ENCODE measurements at places on chromosomes 13 and 19.
A peak's percentile ranks its signal among the peaks of the same experiment; 100 is the strongest.

- no peaks in the 10 kb centered on the region for H3K27me3 ChIP-seq
- H3K4me3 ChIP-seq, result no peak overlapping the region
- H3K36me3 ChIP-seq, result no peaks in the 10 kb centered on the region
- DNase-seq, result no peak
Measured at GRCh38 chr13:90613076-90613795, 734.3 kb upstream of the MIR17HG start.

- H3K27ac ChIP-seq, result no peak overlapping the region
- H3K36me3 ChIP-seq, result no peaks in the 10 kb centered on the region
- no peak for DNase-seq
- no peaks in the 10 kb centered on the region for H3K27me3 ChIP-seq
- no peak overlapping the region for H3K4me3 ChIP-seq
- H3K4me1 ChIP-seq, result no peaks in the 10 kb centered on the region
Measured at GRCh38 chr19:4220188-4220587, 9.1 kb upstream of the EBI3 start.

DNA sequence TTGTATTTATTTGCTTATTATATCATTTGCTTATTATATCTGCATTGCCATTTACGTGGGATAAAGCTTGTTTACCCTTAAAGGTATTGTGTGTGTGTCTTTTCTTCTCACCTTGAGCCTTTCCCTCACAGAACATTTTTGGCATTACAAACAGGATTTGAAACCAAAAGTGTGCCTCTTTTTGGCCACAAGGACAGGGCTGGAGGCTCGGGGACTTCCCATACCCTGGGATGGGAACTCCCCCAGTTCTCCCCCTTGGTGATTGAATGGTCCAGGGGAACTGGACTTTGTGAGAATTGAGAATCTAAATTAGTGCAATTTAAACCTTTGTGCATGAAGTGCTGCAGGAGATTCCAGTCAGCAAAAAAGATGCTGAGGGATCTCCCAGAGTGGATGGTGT lies 2.4 kb upstream of the ZNF506 start:
- no peak overlapping the region for H3K4me3 ChIP-seq
- H3K4me1 ChIP-seq, result peaks cover 38% of the 10 kb centered on the region
- no peak for DNase-seq
- no peaks in the 10 kb centered on the region for H3K27me3 ChIP-seq
- H3K27ac ChIP-seq, result no peak overlapping the region

GRCh38 chr13:22789027-22789593 lies 391.7 kb upstream of the SGCG start:
- H3K4me3 ChIP-seq, result no peak overlapping the region
- no peak for DNase-seq
- no peaks in the 10 kb centered on the region for H3K36me3 ChIP-seq
- H3K27me3 ChIP-seq, result peaks cover 1% of the 10 kb centered on the region
- no peak overlapping the region for H3K27ac ChIP-seq
- H3K4me1 ChIP-seq, result no peaks in the 10 kb centered on the region

DNA sequence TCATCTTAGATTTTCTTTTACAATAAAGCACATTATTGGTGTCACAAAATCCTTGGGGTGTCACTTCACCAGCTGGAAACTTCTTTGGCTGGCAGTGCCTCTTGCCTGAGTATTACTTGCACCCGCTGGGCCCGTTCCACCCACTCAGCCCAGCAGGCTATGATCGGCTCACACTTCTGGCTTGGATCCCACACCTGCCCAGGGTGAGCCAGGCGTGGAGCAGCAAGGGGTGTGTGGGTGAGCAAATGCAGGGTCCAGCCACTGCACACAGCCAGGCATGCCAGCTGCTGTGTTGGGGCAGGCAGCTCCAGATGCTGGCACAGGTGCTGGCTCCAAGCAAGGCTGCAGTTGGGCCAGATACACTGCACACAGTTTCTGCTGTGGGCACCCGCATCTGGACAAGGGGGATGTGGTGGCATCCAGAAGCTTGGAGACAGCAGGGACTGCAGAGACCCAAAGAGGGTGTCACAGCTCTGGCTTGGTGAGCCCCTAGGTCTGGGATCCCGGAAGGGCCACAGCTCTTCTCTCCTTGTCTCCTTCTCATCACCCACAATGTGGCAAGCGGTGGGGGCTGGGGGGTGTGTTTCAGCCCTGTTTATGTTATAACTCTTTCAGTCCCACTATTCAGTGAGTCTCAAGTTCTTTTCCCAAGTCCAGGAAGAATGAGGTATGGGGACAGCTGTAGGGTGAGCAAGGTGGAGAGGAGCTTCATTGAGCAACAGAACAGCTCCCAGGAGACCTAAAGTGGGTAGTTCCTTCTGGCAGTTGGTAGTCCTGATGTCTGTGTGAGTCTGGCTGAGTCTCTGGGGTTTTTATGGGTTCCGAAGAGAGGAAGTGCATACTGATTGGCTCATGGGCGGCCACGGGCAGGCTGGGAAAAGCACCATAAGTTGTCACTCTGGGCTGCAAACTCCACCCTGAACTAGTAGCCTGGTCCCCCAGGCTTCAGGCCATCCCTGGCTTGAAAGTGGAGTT lies 25.3 kb upstream of the TBC1D4 start:
- H3K27ac ChIP-seq, result no peak overlapping the region
- no peaks in the 10 kb centered on the region for H3K27me3 ChIP-seq
- H3K4me3 ChIP-seq, result no peak overlapping the region
- peaks cover 2% of the 10 kb centered on the region for H3K4me1 ChIP-seq
- H3K36me3 ChIP-seq, result no peaks in the 10 kb centered on the region

DNA sequence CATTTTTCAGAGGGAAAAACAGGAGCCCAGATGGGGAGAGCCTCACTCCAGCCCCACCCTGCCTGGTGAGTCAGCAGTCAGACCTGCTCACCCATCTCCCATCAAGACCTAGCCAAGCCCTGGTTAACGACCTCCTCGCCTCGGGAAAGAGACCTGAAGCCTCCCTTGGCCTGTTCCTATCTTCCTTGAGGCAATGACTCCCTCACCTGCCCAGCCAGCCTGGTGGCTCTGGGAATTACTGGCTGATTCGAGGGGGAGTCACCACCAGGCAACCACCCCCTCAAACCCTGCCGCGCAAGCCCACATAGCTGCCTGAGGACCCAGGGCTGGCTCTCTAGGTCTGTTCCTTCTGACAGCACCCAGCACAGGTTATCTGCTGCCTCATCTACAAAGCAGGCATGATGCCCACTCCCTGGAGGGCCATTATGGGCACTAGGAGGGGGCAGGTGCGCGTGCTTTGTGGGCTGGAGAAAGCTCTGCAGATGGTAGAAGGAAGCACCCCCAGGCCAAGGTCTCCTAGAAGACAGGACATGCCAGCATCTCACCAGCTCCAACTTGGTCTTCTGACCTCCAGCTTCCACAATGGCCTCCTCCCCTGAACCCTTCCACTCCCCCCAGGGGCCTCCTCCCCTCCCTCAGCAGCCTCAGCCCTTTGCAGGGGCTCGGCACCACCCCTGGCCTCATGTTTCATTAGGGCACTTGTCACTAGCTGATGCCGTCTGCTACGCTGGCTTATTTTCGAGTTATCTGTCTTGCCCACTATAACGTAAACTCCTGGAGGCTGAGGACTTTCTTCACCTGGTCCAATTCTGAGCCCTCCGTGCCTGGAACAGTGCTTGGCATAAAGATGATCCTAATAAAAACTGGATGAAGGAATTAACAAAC lies 10.4 kb downstream of the DEDD2 start:
- no peak overlapping the region for H3K4me3 ChIP-seq
- peak overlapping the region; percentile 86 for H3K27ac ChIP-seq
- H3K27me3 ChIP-seq, result no peaks in the 10 kb centered on the region
- peaks cover 40% of the 10 kb centered on the region for H3K36me3 ChIP-seq

GRCh38 chr19:43101950-43102349 lies 19.4 kb upstream of the PSG2 start:
- H3K27me3 ChIP-seq, result peaks cover 2% of the 10 kb centered on the region
- no peak for DNase-seq
- H3K4me3 ChIP-seq, result no peak overlapping the region
- H3K27ac ChIP-seq, result no peak overlapping the region
- no peaks in the 10 kb centered on the region for H3K4me1 ChIP-seq

DNA sequence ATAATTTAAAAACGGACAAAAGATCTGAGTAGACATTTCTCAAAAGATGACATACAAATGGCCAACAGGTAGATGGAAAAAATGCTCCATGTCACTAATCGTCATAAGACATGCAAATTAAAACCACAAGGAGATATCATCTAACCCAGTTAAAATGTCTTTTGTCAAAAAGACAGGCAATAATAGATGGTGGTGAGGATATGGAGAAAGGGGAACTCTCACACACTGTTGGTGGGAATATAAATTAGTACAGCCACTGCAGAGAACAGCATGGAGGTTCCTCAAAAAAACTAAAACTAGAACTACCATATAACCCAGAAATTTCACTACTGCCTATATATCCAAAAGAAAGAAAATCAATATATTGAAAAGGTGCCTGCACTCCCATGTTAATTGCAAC lies 37.9 kb downstream of the OR10H4 start:
- H3K27ac ChIP-seq, result no peak overlapping the region
- peaks cover 36% of the 10 kb centered on the region for H3K27me3 ChIP-seq
- DNase-seq, result no peak
- H3K4me1 ChIP-seq, result peaks cover 12% of the 10 kb centered on the region
